ENCODE measurements at places on chromosomes 4 and X.

DNA sequence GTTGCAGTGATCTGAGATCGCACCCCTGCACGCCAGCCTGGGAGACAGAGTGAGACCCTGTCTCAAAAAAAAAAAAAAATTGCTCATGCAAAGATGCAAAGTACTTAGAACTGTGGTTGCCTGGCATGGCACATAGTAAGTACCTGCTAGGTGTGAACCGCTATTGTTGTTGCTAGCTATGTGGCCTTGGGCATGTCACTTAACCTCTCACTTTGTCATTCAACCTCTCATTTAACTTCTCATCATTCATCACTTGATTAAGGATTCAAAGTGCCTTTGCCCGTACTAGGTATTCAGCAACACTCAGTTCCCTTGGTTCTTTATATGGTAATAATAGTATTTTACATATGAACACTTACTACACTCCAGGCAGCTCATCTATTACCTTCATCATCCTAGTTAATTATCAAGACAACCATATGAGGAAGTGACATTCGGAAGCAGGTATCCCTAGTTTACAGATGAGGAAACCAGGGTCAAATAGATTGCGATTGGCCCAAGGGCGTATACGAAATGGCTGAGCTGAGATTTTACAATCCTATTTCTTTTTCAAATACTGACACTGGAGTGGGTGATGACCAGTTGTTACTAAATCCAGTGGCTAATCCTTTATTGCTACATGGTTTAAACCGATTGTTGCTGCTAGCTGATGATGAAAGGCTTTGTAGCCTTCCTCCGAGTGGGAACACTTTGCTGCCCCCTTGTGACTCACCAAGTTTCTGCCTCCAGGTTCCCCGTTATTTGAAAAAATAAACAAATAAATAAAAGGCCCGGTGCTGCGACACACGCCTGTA is 28.8 kb upstream of the SOWAHD start:
- DNase-seq, result peak; percentile 65

DNA sequence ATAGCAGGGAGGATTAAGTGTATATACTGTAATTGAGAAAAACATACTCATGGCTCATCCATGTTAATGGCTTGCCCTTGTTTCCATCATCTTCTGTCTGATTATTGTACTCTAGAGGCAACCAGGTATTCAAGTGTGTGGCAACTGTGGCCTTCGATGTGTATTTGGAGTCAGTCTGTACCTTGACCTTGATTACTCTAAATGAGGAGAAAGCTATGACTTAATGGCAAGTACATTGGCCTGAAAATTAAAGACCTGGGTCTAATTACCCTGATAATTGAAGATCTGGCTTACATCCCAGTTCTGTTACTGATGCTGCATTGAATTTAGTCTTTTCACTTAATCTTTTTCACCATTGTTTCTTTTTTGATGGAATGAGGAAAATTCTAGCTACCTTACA is 409.2 kb downstream of the CCSER1 start:
- DNase-seq, result no peak

DNA sequence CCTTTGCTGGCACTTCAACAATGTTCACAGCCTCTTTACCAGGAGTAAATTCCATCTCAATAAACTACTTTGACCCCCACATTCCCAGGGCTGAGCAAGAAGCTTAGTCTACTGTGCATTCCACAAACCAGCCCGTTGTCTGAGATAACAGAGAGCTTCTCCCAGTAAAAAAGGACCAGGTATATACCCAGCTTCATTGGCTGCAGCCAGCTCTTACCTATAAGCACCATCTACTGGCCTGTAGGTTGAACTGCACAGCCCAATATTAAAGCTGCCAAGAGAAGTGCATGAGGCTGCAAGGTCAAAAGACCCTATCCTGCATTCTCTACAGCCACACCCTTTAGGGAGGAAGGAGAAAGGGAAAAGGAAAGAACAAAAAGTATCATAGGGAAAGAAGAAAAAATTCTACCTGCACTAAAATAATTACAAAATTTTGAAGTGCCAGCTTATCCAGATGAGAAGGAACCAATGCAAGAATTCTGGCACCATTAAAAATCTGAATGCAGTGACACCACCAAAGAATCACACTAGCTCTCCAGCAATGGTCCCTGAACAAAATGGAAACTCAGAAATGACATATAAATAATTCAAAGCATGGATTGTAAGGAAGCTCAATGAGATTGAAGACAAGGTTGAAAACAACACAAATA is 45.7 kb upstream of the INTU start:
- peak; percentile 26 for DNase-seq

DNA sequence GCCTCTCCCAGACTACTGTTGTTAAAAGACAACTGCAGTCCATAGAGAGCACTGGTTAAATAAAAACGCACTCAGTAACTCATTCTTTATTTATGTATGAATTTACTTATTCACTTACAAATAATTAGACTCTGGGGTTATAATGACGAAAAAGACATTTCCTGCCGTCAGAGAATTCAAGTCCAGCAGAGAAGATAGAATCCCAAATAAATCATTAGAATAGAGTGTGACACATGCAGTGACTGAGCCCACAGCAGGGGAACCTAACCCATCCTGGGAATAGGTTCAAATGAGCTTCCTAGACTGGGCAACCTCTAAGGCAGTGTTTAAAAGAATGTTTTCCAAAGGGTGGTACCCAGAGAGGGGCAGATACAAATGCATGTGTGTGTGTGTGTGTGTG is 53.9 kb downstream of the FGFBP1 start:
- no peak for DNase-seq

DNA sequence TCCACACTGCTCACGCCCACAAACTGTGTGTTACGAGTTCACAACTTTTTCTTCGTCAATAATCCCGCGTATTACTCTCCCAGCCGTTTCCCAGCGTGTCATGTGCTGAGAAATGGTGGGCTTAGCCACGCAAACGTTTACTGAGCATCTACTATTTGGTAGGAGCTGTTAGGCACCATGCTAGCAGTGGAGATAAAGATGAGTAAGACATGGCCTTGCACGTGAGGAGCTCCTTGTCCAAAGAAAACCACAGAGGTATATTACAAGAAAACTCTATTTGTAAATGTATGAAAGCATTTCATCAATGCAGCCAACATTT is 821 bp upstream of the TMEM128 start:
- peak; percentile 12 for DNase-seq

- no peak for DNase-seq
Measured at GRCh38 chr4:11469650-11470437, 41.1 kb upstream of the HS3ST1 start.

GRCh38 chr4:83929550-83929949 is 393.6 kb downstream of the GPAT3 start:
- no peak for DNase-seq

- peak; percentile 26 for DNase-seq
Measured at GRCh38 chr4:19494961-19495360, 756.7 kb upstream of the SLIT2 start.

DNA sequence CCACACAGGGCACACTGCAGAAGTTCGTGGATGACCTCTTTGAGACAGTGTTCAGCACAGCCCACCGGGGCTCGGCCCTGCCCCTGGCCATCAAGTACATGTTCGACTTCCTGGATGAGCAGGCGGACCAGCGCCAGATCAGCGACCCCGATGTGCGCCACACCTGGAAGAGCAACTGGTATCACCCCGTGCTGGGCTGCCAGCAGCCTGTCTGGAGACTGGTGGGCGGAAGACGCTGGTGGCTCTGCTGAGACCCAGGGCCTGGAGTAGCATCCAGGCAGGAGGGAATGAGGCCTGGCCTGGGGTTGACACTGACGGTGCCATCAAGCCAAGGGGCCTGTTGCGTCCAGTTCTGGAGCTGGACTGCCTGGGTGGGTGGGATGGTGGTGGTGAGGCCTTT is 8.6 kb downstream of the LAGE3 start:
- no peak for DNase-seq

DNA sequence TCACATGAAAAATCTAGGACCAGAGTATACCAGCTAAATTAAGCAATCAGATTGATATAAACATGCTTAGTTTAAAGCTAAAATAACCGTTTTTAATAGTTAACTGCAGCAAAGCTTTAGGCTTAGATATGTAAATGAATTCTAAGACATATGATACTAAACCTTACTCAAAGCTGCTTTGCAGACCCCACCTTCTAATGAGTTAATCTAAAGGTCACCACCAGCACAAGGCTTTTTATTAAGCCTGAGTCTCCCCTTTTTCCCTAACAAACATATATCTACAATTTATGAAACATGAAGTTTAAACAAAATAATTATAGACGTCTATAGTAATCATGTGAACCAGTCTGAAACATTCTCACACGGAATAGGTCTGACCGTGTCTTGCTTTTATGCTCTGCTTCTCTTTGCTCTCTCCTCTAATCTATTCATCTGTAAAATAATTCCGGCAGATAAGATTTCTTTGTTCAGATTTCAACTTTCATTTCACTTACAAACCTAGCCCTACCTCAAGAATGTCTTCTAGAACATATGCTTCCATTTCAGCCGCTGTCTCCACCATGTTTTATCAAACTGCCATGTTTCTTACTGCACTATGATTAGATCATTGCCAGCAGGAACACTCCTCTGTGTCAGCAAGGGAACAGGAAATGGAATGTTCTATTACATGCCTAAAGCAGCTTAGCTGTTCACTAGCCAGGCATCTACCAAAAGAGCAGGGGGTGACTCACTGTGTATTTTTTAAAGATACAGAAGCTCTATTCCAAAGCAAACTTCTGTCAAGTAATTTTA is 35.9 kb downstream of the ANKRD17 start:
- DNase-seq, result peak; percentile 94

All from EH (cell line).